T47D (cell line): ENCODE measurements at places on chromosomes 13 and 19.

DNA sequence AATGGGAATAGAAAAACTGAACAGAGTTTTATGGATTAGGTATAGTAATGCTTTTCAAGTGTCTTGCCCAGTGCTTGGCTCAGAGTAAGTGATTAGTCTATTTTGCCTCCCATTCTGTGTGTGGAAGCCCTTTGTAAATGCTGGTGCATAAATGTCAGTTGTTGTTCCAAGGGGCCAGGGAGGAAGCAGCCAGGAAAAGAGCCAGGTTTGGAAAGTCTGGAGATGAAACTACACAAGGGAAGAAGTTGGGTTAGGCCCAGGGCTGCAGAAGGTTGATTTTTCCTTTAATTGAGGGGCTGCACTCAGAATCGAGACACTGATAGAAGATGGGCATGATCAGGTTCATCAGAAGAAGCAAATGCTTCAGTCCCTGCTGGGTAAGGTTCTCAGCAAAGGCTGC is 484.0 kb downstream of the OLFM4 start:
- DNase-seq, result no peak

DNA sequence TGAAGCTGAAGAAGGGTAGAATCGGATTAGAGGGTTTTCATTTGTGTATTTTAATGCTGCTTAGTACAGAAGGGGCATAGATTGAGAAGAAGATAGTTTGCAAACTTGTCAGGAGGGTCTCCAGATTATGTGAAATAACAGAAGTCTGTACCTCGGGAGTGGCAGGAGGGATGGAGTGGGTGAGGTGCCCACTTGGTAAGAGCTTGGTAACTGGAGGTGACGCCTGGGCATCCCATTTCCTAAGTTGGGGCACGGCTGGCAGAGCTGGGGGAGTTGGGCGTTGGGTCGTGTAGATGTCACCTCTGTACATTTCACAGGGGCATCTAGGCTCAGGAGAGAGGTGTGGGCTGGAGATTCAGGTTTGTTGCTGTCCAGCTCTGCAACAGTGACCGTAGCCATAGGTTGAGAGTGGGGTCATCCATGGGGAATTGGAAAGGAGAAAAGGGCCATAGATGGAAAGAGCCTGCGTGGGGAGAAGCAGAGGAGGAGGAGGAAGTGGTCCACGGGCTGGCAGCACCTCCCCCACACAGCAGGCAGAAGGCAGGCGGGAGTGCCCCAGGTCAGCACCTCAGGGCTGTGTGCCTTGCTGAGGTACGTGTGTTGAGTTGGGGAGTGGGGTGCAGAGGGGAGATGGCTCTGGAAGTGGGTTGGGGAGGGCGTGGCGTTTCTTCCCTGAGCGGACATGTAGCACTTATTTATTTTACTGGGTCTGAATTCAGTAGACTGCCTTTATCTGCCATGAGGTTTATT is 31.2 kb downstream of the MPHOSPH8 start:
- no peak for DNase-seq

GRCh38 chr13:113666329-113666670 is 719 bp upstream of the GRK1 start:
- DNase-seq, result no peak

- peak; percentile 71 for DNase-seq
Measured at GRCh38 chr19:17718947-17719711, at the start of gene MAP1S. Gene MAP1S, plus strand, starts transcription at chr19:17719480. Its CDS starts 23 bp downstream, at chr19:17719503.

GRCh38 chr13:113982296-113982661 is 8.4 kb upstream of the C13orf46 start:
- DNase-seq, result no peak

- no peak for DNase-seq
Measured at GRCh38 chr19:46470376-46470775, 987 bp downstream of the PNMA8A start.

- DNase-seq, result peak; percentile 19
Measured at GRCh38 chr19:34067861-34068271, 104.4 kb upstream of the LSM14A start.

GRCh38 chr13:113359571-113359970 is 4.4 kb downstream of the GRTP1 start:
- no peak for DNase-seq

GRCh38 chr13:93227878-93228642 is 1.5 kb downstream of the GPC6 start:
- peak; percentile 82 for DNase-seq

DNA sequence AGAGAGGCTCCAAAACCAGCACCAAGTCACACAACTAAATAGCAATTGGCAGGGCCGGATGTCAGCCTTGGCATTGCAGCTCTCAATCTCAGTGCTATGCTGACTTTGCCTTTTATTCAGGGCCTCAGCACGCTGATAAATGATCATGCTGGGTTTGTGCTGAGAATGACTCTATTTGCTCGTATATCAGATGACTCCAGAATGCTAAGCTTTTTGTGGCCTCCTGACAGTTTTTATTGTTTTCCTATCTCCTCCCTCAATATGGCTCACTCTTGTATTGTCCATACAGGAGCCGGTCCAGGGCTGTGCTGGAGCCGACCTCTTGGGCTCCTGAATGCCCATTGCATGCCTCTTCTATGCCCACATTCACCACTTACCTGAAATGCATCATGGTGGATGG is 211.0 kb downstream of the EFNB2 start:
- no peak for DNase-seq

- DNase-seq, result no peak
Measured at GRCh38 chr13:32142956-32143375, 111.4 kb downstream of the FRY start.

DNA sequence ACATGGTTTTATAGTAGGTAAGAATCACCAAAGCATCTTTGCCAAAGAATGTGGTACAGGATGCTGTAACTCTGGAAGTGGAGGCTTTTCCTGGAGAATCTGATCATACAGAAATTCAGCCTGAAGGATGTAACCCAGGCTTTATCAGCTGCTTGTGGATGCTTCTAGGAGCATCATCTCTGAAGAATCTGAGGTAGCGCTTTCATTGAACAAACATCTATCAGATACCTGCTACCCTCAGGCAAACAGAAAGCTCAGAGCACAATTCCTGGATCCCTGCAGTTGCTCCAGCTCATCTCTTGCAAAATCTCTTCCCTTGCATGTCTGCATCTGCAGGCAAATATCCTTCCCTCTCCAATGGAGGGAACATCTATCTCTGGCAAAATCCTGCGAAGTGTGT is 9.3 kb downstream of the FAM124A start:
- no peak for DNase-seq

GRCh38 chr13:21032656-21033055 is 28.7 kb downstream of the LATS2 start:
- no peak for DNase-seq

- no peak for DNase-seq
Measured at GRCh38 chr19:40216777-40217026, 1.5 kb downstream of the TTC9B start.

DNA sequence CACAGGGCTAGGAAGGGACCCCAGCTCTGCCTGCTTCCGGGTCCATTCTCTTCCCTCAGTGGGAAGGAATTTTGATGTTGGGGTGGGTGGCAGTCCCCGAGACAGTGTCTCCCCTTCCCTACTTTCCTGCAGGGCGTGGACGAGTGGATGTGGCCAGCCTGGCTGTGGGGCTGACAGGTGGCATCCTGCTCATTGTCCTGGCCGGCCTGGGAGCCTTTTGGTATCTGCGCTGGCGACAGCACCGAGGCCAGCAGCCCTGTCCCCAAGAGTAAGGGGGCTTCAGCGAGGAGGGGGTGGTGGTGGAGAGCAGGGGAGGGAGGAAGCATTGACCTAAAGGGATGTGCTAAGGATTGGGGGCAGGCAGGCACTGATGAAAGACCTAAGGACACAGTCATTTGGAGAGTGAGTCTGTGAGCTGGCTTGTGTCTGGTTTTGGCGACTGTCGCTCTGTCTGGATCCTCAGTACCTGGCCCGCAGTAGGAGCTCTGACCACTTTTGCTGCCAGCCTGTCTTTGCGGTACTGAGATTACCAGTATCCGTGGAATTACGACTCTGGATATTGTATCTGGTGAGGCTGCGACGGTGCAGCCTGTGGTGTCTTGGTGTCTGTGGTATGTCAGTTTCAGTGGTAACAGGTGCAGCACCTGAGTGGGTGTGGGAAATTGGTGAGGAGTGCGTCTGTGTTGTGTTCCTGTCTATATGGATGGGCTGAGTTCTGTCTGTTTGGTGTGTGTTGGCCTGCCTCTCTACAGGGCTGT is 2.4 kb upstream of the PRR12 start:
- DNase-seq, result no peak

GRCh38 chr13:71625694-71626093 is 241.3 kb downstream of the DACH1 start:
- no peak for DNase-seq

DNA sequence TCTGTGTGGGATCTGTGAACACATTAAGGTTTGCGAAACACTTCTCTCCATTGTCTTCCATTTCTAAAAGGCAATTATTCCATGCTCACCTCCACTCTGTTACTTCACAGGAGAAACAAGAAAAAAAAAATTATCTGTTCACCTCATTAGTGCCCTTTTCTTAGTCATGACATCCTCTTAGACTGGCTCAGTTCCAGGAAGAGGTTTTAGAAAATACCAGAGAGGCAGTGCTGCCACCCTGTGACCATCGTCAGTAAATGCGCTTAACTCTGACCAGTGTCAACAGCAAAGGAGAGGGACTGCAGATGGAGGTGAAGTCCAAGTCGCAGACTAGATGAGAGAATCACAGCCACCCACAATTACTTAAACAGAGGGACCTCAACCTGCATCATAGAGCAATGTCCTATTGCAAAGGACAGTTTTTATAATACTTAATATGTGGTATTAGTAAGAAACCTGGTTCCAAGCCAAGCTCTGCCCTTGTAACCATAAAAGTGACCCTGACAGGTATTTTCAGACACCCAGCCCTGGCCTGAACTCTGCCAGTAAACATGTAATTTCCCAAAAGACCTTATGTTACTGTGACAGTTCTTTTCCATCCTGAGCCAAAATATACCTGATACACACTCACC is 19.4 kb downstream of the CEACAM21 start:
- peak; percentile 36 for DNase-seq

- no peak for DNase-seq
Measured at GRCh38 chr19:6667114-6667627, 2.8 kb downstream of the TNFSF14 start.

GRCh38 chr19:29390742-29391141 is 135.1 kb upstream of the VSTM2B start:
- no peak for DNase-seq

GRCh38 chr13:26698392-26699196 is 62.0 kb downstream of the GPR12 start:
- DNase-seq, result peak; percentile 58

GRCh38 chr13:41509971-41510370 is 52.6 kb downstream of the RGCC start:
- DNase-seq, result no peak

DNA sequence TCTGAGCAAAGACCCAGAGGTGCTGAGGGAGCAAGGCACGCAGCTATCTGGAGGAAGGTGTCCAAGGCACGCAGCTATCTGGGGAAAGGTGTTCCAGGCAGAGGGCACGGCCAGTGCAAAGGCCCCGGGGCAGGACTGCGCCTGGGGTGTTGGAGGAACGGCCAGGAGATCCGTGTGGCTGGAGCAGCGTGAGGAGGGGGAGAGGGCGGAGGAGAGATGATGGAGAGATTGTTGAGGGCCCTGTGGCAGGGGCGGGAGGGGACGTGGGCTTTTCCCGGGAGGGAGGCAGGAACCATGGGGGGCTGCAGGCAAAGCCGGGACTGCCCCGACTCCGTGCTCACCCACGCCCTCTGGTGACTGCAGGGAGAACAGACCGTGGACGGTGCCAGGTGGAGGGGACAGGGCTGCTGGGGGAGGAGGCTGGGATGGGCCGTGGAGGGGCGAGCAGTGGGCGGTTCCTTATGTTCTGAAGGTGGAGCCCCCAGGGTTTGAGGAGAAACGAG is 13.3 kb upstream of the MISP start:
- peak; percentile 44 for DNase-seq

GRCh38 chr13:59274958-59275727 is 888.6 kb downstream of the DIAPH3 start:
- DNase-seq, result no peak

DNA sequence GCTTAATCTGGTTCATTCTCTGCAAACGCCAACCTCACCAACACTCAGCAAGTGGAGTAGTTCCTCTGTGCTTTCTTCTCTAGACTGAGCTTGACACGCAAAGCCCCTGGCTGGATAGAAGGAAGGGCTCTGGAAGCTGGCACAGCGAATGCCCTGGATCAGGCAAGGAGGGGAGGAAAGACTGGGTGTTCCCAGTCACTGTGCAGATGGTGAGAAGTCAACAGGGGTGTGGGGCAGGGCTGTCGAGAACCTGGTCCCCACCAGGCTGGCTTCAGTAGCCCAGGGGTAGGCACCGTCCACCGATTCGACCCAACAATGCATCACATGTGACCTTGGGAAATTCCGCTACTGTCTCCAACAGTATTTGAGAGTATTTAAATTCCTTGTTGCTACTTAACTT is 65.5 kb downstream of the TSHZ3 start:
- DNase-seq, result no peak

DNA sequence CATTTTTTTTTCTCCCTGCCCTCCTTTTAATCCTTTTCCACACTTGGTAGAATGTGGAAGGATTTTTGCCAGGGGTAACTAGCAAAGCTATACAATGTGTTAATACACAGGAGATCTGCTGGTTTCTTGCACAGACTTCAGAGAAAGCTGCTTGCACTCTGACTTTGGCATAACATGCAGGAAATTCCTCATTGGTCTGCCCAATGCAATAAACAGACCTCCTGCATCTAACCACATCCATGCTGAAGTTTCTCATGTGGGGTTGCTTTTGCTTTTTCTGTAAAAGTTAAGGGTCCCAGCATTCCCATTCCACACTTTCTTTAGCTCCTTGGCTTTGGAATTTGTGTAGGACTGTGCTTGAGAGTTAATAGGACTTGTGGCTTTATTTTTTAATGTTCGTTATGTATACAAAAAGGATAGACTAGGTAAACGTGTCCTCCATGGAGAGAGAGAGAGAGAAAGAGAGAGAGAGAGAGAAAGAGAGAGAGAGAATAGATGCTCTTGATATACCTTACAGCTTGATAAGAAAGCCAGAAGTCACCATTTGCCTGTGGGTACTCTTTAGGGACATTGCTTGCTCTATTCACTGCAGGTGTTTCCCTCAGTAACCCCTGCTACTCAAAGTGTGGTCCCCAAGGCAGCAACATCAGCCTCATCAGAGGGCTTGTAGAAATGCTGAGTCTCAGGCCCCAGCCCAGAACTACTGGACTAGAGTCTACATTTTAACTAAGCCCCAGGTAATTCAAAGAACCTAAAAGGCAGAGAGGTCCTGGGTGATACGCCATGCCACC is 170.5 kb downstream of the SHISA2 start:
- no peak for DNase-seq

GRCh38 chr19:19650331-19650730 is 6.9 kb upstream of the GMIP start:
- no peak for DNase-seq

- DNase-seq, result no peak
Measured at GRCh38 chr13:110706570-110707372, 855 bp upstream of the CARS2 start.

DNA sequence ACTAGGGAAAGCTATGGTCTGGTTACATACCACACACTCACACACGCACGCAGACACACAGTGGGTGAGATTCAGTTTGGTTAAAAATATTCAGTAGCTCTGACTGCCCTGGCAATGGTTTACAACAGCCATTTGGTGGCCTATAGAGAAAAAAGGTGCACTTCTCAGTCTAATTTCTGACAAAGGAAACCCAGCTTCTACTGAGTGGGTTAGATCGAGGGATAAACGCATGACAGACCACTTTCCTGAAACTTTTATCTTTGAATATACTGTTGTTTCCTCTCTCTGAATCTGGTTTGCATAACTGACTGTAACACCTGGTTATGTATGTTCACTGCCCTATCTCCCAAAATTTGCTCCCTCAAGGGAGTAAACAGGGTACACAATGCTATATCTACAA is 2.5 kb downstream of the LIG4 start:
- DNase-seq, result no peak
